ENCODE measurements at places on chromosomes 6 and 20. TPM values are rescaled to one million over a fixed set of nuclear protein-coding genes. Genes with fewer than 3 reads are reported as not detected.
A peak's percentile ranks its signal among the peaks of the same experiment; 100 is the strongest.

- no peak for DNase-seq
These were observed 28.5 kb upstream of the CITED2 start for GRCh38 chr6:139402876-139403386.

DNA sequence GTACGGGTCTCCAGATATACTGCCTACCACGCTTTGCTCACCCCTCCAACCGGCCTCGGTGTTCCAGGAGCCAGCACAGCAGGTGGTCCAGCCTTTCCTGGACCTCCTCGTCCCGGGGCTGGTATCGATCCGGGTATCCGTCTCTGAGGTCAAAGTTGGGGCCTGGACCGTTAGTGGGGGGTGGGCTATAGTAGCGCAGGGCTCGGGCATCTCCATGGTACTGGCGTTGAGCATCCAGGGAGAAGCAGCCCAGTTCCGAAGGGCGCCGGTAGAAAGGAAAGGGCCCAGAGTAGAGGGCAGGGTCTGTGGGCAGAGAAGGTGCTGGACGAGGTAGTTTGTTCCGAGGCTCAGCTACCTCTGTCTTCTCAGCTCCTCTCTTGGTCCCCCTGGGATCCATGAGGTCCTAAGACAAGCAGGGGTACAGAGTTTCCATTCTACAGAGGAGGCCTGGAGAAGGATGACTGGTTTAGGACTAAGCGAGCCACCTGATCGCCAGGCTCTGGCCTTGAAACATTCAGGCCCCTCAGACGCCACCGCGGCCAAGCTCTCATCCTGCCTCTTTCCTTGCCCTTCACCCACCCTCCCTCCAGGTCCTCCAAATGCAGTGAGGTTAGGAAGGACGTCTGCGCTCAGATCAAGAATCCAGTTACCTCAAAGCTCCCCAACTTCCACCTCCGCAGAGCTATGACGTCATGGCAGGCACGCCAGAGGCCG, 502 bp downstream of the DXO start:
- DNase-seq = peak; percentile 88

The MICB gene
- total RNA-seq = 1.5 TPM

- DNase-seq = no peak
These were observed 64.0 kb downstream of the RSPO3 start for GRCh38 chr6:127182501-127182900.

The TMEM239 gene
- total RNA-seq = not detected

DNA sequence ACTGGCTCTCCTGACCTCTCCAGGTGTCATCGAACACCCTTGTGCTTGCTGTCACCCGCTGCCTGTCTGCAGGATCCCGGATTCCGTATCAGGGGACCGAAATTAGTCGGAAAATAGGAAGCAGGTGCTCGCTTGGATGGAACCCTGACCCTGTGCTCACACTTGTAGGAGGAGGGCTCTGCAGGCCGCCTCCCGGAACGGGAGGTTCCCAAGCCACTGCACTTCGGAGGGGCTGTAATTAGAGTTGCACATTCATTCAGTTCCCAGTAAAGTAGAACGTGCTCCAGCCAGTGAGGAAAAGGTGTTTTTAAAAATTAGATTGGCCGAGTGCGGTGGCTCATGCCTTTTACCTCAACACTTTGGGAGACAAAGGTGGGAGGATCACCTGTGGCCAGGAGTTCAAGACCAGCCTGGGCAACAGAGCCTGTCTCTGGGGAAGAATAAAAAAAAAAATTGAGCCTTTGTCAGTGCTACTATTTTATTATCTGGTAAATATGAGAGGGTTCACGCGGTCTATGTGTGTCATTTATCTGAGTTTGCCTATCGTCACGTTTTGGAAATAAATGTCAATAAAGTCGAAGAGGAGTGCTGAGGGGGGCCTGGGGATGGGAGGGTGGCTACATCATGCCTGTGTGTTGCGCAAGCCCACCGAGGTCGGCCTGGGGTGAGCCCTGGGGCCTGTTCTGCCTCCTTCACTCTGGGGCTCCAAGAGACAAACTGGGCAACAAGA, 1.5 kb upstream of the GMEB2 start:
- no peak for DNase-seq

DNA sequence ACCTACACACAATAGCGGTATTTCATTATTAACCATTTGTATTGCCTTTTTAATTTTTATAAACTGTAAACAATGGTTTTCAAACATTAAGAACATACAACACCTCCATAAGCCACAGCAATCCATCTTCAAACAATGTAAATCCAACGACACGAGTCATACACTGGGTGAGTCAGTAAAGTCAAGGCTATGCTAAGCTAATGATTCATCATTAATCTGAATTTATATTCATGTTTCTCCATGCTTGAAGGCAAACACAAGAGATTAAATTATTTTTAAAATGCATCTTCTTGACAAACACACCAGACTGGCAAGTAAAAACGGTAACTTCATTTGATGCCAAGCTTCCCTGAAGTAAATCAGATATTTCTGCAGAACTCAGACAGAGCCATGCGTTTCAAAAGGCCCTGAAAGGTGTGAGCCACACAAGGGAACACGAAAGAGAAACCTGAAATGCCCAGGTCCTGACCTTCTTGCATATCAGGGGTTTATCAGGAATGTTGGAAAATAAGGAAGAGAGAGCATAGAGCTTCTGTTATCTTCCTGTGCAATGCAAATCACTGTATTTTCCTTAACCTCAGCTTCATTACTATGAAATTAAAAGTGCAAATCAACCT, 162.5 kb downstream of the ALDH8A1 start:
- DNase-seq = no peak

All from lower leg skin (tissue), 4 donors.